ENCODE measurements at places on chromosomes 11 and 22.

DNA sequence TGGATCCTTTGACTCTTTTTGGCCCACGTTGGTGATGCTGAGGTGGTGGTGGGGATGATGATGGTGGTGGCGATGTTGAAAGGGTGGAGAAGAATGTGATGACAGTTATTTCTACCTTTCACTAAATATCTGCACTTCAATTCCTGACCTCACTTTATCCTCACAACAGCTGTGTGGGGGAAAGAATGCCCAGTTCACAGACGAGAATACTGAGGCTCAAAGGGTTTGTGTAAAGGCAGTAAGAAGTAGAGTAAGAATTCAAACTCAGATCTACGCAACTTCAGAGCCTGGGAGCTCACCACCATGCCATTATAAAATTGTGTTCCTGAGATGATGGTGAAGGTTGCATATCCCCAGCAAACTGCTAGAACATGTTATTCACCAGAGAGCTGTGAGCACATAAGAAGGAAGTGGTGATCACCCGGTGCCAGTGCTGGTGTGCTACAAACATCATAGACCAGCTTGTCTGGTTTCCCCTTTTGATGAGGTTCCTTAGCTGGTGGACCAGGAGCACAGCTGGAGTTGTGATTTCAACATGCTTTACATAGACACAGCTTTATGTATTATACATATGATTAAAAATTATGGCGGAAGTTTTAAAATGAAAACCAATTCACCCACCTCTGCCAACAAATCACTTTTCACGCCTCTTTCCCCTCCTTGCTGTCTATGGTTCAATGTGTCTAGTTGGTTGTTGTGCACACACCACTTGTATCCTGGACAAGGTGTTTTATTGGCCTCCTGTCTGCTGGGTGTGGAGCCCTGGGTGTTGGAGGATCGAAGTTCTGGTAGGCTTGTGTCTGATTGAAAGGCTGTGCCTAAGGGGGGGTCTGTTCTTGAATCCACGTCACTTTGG lies 6.2 kb downstream of the ST14 start:
- no peak for DNase-seq

DNA sequence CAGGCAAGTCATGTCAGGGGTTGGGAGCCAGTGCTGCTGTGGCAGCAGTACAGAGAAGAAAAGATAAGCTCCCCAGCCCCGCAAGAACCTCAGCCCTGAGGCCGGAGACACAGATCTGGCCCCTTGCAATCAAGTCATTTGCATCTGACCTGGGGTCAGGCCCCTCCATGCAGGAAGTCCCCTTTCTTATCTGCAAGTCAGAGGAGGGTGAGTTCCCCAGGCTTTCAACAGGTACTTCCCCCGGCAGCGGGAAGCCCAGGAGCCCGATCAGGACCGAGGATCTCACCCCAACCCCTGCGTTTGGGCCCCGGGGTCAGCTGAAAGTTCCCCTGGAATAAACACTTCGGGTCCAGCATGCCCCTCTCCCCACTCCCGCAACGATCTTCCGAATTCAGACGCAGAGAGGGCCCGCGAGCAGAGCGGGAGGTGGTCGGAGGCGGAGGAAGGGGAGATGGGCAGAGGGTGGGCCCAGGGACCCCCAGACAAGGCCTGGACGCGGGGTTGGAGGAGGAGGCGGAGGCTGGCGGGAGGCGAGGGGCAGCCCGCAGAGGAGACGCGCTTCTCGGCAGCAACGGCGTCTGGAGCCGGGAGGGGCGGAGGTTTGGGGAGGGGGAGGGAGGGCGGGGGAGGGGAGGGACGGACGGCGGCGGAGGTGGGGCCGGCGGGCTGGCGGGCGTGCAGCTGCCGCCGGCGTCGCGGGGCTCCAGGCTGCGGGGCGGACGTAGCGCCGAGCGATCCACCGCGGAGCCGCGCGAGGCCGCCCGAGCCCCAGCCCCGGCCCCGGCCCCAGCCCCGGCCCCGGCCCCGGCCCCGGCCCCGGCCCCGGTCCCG lies at the start of gene TSPAN18:
TSPAN18 (plus strand) TSS at position 680 of the 831 bp plus-strand sequence. CDS start 179,455 bp downstream, outside the sequence.
- no peak for DNase-seq

- DNase-seq: no peak
These were observed at the start of gene SLC7A4 for GRCh38 chr22:21032037-21032867. Gene SLC7A4 (minus strand): TSS chr22:21032561. CDS start chr22:21031812, 749 bp downstream.

DNA sequence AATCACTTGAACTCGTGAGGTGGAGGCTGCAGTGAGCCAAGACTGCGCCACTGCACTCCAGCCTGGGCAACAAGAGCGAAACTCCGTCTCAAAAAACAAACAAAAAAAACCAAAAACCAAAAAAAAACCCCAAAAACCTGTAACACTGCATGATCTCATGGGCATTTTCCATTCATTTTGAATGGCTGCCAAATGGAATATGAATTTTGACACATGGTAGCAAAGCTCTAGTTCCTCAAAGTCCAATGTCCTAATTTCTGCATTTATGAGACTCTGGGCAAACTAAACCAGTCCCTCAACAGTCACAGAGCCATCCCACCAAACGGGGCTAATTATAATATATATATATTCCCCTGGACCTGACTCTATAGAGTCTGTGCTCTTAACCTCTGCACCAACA lies 61.8 kb downstream of the SGSM3 start:
- DNase-seq: no peak

GRCh38 chr11:78253797-78254196 lies 65.1 kb downstream of the USP35 start:
- DNase-seq: no peak

- no peak for DNase-seq
These were observed 15.8 kb downstream of the CYB5R2 start for GRCh38 chr11:7657306-7658025.

- DNase-seq: no peak
These were observed 146.2 kb upstream of the RASSF10 start for GRCh38 chr11:12862696-12863469.
